ENCODE measurements at places on chromosomes 5 and 9.

- no peak for DNase-seq
Measured at GRCh38 chr5:36181774-36182173, 29.9 kb downstream of the SKP2 start.

GRCh38 chr9:90288275-90288639, 354.4 kb downstream of the DIRAS2 start:
- DNase-seq, result no peak

DNA sequence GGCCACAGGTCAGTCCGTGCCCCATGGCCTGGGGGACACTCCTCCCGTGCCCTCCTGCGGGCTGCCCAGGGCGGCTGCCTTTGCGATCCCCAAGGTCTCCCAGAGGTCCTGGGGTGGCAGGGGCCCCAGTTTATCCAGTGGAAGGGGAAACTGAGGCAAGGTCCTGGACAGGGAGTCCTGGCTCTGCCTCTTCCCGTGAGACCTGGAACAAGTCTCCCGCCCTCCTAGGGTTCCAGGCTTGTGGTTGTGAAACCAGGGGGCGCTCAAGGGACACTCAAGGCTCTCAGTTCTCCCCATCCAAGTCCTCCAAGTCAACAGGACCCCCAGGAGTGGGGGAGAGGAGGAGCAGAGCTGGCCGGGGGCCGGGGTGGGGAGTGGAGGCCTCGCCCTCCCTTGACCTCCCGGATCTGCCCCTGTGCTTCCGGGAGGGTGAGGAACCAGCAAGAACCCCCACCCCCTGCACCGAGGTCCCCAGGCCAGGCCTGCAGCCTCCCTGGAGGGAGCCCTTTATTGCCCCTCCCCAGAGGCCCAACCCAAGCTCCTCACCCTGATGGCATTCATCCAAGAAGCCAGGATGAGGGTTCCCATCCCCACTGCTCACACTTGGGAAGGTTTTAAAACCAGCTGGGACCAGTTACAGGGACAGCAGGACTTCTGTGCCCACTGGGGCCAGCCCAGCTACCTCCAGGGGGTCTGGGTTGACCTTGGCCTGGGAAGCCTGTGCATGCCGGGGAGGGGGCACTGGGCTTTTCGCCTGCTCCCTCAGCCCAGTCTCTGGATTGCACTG, 24.7 kb upstream of the TMEM250 start:
- DNase-seq, result no peak

DNA sequence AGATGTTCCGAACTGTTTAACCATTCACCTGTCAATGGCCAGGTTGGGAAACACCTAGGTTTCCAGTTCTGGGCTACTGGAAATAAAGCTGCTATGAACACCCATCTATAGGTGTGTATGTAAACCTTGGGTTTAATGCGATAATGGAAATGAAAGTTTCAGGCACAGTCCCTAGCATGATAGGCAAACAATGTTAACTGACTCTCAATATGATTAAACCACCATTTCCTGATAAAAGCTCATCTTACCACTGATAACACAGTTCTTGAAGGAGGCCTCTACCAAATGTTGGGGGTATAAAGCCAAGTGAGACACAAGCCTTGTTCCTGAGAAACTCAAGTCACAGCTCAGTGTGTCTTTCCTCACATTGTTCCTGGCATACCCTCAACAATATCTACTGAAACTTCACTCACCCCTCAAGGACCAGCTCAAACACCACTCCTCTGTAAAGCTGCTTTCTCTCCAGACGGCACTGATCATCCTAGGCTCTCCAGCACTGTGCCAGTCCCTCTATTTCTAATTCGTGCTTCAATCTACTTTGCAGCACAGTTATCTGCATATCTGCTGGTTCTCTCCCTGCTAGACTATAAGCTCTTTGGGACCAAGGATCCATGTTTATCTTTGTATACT, 15.8 kb downstream of the RAB14 start:
- no peak for DNase-seq

DNA sequence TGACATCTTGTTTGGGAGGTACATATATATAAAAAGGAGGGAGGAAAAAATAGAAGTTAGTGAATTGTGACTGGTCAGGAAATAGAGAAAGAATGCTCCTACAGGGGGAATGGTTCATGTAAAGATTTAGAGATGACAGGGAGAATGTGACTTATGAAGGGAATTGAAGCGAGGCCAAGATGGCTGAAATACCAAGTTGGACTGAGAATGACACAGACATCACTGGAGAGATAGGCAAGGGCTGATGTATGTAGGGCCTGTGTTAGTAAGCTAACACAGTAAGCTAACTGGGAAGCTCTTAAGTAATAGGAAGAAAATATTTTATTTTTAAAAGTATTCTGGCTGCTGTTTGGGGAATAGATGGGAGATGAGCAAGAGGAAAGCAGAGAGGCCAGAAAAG, 286.3 kb downstream of the NNT start:
- no peak for DNase-seq

Measured in activated T-cell treated with anti-CD3 and anti-CD28 coated beads for 1 hour (primary cell).